Kasumi-1 (cell line): ENCODE measurements at places on chromosomes 13 and 19.

DNA sequence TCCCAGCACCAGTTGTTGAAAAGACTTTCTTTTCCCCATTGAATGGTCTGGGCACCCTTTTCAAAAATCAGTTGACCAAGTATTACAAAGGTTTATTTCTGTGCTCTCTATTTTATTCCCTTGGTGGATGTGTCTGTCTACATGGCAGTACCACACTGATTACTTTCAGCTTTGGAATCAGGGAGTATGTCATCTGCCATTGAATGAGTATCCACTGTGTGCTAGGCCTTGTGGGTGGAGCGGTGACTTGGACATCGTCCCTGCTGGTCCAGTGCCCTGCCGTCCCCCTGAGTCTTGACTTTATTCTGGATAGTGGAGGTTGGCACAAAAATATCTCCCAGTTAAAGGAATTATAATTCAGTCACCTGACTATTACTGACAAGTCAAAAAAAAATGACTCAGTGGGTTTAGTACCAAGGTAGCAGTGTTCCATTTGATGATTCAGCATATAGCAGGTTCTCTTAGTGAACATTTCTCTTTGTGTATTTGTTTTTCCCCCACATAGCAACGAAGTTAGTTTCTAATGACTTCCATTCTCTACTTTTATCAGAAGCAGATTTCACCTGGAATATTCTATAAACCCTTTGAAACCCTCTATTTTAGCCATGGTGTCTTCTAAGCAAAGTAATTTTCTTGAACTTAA lies 3.9 kb downstream of the UPF3A start:
- no peak for DNase-seq

DNA sequence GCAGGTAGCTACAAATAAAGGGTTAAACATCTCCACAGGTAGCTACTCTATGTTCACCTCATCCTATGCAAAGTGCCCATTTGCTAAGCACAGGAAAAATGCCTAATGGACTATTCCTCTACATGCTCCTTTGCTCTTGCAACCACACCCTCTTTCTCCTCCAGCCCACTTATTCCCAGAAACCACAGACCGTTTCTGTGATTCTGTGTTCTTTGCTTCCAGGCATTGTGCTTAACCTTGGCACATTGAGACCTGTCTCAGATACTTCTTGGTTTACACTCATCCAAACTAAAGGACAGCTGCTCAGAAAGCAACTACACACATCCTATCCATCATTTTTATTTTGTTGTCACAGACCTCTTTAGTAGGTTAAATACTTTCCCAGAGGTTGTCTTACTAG lies 785.0 kb upstream of the MIR17HG start:
- DNase-seq = no peak

- DNase-seq = no peak
These were observed 52.0 kb downstream of the RAB20 start for GRCh38 chr13:110509478-110509926.

- no peak for DNase-seq
These were observed 1.3 kb downstream of the DNAJB1 start for GRCh38 chr19:14516746-14517438.

DNA sequence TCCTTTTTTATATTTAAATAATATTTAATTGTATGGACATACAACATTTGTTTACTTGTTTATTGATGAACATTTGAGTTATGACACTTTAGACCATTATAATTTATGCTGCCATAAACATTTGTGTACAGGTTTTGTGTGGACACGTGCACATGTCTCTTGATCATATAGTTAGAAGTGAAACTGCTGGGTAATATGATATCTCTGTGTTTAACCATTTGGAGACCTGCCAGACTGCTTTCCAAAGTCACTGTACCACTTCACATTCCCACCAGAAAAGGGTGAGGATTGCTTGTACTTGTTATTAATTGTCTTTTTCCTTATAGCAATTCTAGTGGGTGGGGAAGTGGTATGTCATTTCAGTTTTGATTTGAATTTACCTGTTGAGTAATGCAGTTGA lies 145.6 kb upstream of the KLHL1 start:
- DNase-seq = no peak

GRCh38 chr13:25494698-25495411 lies 123.1 kb downstream of the ATP8A2 start:
- DNase-seq = no peak

GRCh38 chr13:29439601-29440388 lies 155.7 kb downstream of the SLC7A1 start:
- DNase-seq = no peak

DNA sequence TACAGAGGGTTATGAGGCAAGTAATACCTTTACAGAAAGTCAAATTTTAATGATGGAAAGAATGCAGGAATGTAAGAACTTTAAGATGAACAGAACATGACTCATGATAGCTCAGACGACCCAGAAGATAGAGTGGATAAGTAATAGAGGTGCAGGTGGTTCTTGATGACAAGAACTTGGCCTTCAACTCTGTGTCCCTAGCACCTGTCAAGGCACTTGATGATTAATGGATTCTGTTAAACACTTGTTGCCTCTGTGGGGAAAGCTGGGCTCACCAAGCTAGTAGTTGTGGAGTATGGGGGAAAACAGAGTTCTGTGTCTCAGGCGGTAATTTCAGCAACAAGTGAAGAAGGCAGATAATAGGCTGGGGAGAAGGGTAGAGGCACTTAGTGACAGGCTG lies 306.2 kb downstream of the ATP8A2 start:
- DNase-seq = no peak

DNA sequence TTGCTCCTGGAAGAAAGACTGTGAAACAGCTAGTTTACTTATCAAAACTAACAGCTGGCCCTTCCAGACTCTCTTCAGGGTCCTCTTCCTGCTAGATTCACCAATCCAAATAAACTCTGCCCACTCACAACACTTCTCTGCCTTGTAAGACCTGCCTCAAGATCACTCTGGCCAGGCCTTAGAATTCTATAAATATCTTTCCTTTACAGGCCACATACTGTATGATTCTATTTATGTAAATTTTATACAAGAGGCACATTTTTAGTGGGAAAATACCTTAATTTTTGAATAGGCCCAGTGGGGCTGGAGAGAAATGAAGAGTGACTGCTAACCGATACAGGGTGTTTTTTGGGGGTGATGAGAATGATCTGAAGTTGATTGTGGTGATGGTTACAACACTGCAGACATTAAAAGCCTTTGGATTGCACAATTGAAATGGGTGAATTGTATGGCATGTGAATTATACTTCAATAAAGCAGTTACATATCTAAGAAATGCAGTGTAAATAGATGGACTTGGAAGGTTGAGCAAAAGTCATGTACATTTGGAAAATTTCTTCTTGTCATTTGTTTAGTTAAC lies 141.8 kb downstream of the GPC5 start:
- DNase-seq = no peak

DNA sequence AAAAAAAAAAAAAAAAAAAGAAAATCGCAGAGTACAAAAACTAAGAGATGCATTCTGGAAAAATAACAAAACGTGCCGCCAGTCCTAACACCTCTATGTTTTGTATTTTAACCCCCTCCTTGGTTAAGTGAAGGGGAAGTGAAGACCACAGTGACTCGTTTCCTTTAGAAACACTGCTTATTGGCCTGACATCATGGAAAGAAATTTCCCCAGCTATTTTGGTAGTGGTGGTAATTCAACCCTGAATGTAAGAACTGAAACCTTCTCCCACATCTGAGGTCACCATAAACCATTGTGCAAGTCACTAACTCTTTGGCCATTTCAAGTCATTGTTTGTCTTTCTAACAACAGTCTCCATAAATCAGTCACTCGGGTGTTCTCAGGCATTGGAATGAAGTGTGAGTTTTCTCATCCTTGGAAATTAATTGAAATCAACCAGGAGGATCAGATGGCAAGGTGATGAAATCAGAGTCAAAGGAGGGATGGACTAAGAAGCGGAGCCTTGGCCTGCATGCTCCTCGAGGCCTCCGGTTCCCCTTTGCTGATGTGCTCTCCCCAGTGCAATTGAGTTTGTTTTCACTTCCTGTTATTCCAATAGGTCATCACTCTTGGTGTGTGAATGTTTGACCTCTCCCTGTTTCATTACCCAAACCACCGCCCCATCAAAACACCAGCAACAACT lies 443.9 kb downstream of the FGF9 start:
- DNase-seq = peak; percentile 40

DNA sequence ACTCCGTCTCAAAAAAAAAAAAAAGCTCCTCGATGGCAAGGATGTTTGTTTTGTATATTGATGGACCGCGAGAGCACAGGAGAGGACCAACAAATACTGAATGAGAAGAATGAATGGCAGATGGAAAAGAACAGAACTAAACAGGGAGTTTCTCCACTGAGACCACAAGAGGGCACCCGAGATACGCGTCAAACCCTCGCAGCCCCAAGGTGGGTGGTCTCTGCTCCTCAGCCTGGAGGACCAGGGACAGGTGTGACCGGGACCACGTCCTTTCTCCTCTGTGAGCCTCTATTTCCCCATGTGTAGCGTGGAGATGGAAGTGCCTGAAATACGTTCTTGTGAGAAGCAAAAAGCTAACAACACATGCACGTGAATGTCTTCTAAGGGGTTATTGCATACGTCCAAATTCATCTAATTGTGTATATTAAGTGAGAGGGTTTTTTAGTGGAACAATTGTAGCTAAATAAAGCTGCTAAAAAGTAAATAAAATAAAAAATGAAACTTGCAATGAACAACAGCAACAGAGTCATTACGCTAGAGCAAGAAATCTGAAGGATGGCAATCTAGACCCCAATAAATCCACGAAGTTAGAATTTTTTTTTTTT lies 8.3 kb upstream of the CDC42EP5 start:
- DNase-seq = peak; percentile 73

GRCh38 chr13:94416454-94417080 lies 62.9 kb downstream of the DCT start:
- DNase-seq = peak; percentile 29

- DNase-seq = peak; percentile 99
These were observed 15.1 kb downstream of the PRAM1 start for GRCh38 chr19:8487137-8487851.

GRCh38 chr19:29478578-29479565 lies 46.9 kb upstream of the VSTM2B start:
- no peak for DNase-seq

DNA sequence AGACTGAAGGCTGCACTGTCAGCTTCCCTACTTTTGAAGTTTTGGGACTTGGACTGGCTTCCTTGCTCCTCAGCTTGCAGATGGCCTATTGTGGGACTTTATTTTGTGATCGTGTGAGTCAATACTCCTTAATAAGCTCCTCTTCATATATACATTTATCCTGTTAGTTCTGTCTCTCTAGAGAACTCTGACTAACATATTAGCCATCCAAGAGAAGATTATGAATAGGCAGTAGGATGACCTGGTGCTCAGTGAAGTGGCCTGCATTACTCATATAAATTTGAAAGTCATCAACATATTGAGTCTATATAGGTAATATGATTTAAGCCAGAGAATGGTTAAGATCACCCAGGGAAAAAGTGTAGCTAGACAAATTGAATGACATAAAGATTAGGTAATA lies 136.3 kb upstream of the UFM1 start:
- DNase-seq = no peak

DNA sequence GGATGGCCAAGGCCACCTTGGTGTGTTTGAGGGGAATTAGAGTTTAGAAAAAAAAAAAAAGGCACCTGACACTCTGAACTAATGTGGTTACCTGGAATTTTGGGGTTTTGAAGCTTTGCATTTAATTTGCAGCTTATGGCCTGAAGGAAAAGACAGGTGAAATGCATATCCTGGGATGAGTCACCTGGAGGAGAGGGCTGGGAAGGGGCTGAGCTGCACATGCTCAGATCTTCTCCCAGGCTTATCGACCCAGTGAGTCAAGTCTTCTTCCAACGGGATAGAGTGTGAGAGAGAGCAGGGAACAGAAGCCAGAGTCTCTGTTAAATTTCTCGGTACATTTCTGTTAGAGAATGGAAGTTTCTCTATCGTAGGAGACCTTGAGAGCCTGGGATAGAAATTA lies 29.7 kb upstream of the ALOX5AP start:
- no peak for DNase-seq

- no peak for DNase-seq
These were observed 40.4 kb downstream of the LRCH1 start for GRCh38 chr13:46593398-46593797.

DNA sequence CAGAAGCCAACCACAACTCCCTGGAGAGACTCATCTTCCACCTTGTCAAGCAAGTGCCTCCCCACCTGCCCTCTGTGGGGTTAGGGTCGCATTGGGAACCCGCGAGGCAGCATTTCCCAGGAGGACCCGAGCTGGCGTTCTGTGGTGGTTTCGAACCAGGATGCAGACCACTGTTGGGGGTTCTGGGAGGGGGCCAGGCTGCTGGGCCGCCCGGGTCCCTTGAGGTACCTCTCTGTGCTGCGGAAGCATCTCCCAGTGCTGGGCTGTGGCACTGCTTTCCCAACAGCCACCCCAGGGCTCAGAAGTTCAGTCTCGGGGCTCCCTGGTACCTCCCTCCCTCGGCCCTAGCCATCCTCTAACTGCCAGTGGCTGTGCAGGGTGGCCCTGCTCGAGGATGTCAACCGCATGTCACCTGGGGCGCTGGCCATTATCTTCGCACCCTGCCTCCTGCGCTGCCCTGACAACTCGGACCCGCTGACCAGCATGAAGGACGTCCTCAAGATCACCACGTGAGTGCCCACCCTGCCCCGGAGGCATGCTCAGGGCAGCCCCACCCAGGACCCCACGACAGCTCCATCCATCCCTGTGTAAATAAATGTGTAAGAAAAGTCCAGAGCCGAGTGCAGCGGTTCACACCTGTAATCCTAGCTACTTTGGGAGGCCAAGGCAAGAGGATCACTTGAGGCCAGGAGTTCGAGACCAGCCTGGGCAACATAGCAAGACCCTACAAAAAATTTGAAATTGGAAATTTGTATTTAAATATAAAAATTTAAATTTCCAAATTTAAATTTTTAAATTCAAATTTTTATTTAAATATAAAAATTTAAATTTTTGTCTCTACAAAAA lies 8.2 kb upstream of the USE1 start:
- DNase-seq = no peak

GRCh38 chr19:24052811-24053210 lies 34.2 kb upstream of the ZNF254 start:
- no peak for DNase-seq

GRCh38 chr13:26378116-26378515 lies 124.2 kb downstream of the CDK8 start:
- no peak for DNase-seq

DNA sequence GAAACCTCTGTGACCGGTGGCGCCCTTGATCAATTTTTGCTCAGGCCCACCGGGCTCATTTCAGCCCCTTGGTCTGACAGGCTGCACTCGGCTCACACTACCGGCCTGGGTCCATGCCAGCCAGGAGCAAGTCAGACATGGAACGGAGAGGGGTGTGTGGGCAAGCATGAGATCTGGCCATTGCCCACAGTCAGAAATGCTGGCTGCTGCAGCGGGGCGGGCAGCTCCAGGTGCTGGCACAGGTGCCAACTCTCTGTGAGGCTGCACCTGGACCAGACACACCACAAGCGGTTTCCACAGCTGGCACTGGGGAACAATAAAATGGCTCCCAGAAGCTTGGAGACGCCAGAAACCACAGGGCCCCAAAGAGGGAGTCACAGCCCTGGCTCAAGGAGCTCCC lies 43.6 kb upstream of the LPAR6 start:
- no peak for DNase-seq

DNA sequence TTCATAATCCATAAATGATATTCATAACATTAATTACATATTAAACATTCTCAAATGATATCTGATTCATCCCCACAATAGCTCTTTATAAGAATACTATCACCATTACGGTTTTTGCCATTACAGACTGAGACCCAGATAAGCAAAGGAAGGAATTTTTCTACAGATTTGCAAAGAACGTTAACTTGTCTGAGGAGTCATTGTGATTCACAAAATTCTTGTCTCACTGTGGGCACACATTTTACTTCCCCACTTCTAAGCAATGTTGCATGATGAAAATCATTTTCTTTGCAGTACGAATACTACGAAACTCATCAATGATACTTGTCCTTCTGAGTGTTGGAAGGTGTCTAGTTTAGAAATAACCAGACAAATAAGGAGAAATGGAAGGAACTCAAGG lies 70.1 kb downstream of the NALCN start:
- no peak for DNase-seq
